Cortex of kidney (tissue), 1 donor: ENCODE measurements at places on chromosomes 12 and 14.

- DNase-seq, result no peak
Observed at GRCh38 chr12:70787612-70788011, 132.9 kb downstream of the PTPRR start.

- no peak for DNase-seq
Observed at GRCh38 chr12:101257357-101257756, 22.5 kb upstream of the UTP20 start.

GRCh38 chr12:112838731-112839130, 47.2 kb downstream of the RPH3A start:
- no peak for DNase-seq

DNA sequence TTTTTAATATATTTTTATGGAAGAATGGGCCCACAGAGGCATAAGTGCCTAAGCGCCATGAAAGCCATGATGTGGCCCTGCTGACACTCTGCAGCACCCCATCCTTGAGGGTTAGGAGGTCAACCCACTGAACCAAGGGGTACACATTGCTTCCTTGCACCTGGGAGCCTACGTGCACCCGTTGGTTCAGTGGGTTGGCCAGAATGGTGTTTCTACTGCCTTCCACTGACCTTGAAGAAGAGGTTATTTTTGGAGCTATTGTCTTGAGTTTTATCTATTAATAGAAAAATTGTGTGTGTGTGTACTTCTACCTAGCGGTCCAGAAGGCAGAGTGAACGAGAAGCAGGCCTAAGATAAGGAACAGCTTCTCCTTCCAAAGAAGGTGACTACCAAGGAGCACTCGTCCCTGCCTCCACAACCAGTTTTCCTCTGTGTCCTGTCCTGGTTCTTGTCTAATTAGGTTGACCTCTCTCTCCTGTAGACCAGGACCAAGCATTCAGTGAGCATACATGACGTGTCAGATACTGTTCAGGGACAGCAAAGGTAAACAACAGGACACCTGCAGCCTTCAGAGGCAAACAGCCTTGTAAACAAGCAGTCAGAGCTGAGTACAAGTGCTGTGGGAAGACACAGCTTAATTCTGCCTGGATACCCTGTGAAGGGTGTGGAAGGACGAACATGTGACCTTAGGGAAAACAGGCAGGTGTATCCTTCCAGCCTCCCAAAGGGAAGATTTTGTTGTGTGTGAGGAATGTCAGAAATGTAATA, 30.4 kb upstream of the PLEK2 start:
- DNase-seq, result no peak

- DNase-seq, result no peak
Observed at GRCh38 chr12:20369305-20370013, 1.1 kb downstream of the PDE3A start.

GRCh38 chr14:65476273-65476941, 63.9 kb downstream of the FUT8 start:
- DNase-seq, result no peak

DNA sequence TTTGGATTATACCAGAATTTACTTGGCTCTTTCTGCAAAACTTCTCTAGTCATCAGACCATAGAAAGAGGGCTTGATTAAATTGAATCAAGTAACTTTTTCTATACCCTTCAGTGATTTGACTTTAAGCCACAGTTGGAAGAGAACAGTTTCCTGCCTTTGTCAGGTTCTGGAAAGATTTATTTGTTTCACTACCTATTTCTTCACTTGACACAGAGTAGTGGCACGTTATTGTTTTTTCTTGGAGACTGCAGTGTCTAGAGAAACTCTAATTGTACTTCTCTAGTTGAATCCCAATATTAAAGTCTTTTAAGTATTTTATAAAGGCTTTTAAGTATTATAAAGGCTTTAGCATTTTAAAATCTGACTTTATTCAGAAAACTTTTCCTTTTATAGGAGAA, 138.1 kb downstream of the TMEM117 start:
- DNase-seq, result no peak

DNA sequence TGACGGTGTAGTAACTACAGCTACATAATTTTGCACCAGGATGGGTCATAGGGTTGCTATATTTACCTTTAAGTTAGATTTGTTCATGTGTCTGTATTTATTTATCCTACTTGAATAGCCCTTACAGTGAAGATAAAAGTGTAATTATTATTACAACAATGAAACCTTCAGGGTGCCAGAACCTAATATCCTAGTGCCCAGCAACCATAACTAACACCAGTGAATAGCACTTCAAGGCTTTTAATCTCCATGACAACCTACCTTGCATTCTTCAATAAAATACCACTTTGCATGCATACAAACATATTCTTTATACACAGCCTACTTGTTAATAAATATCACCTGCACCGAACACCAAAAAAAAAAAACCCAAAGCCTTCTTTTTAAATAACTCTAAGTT, 58.7 kb upstream of the G2E3 start:
- no peak for DNase-seq

DNA sequence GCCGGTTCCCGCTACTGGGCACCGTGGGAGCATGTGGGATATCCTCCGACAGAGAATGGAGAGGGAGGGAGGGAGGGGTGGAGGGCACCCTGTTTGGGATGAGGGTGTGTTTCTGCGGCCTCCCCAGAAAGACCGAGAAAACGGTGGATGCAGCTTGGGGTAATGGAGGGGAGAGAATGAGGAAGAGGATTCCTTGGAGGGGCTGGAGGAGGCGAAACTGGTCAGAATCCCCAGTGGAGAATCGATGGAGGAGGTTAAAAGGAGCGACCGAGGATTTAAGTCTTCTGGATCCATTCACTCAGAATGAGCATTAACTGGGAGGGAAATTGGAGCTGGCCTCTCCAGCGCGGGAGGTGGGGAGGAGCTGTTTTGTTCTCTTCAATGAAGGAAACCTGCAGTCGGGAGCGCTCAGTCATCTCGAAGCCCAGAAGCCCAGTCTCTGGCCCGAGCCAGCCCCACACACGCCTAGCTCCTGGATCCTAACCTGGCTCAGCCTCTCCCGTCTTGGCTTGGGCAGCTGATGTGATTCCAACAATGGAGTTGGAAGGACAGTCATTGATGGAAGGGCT, 581 bp downstream of the ARG2 start:
- DNase-seq, result no peak
